ENCODE measurements at places on chromosomes 4 and X. TPM values are rescaled to one million over a fixed set of nuclear protein-coding genes. Genes with fewer than 3 reads are reported as not detected.

- H3K4me3 ChIP-seq, result peak overlapping the region; percentile 80
- peaks cover 2% of the 10 kb centered on the region for H3K4me1 ChIP-seq
- H3K36me3 ChIP-seq, result peaks cover 2% of the 10 kb centered on the region
- peak overlapping the region; percentile 92 for H3K27ac ChIP-seq
- no peak for DNase-seq
These were observed 1.1 kb downstream of the GTPBP6 start for GRCh38 chrX:317424-318067.

Gene TEX13D
- not detected for total RNA-seq

DNA sequence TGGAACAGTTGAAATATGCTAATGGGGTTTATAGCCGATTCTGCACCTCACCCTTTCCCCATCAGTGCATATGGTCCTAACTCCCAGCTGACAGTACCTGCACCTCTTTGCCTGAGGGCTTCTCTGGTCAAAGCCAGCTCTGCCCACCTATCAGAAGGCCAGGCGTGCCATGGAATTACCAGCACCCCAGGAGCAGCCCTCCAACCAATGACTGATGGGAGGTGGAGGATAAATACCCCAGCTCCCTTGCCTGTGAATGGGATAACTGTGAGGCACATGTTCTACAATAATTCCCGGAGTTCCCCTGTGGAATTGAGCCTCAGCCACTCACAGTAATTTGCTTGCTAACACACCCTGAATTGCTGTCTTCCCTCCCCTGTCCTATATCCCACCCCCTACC is 572.0 kb downstream of the BCOR start:
- DNase-seq, result no peak
- no peaks in the 10 kb centered on the region for H3K36me3 ChIP-seq
- no peak overlapping the region for H3K4me3 ChIP-seq
- H3K27me3 ChIP-seq, result peaks cover 16% of the 10 kb centered on the region
- H3K27ac ChIP-seq, result no peak overlapping the region
- H3K4me1 ChIP-seq, result no peaks in the 10 kb centered on the region

Gene TIMM8A
- total RNA-seq, result 13.8 TPM

Gene IL2
- total RNA-seq, result 19.1 TPM

Gene HPGD
- total RNA-seq, result 7.2 TPM

DNA sequence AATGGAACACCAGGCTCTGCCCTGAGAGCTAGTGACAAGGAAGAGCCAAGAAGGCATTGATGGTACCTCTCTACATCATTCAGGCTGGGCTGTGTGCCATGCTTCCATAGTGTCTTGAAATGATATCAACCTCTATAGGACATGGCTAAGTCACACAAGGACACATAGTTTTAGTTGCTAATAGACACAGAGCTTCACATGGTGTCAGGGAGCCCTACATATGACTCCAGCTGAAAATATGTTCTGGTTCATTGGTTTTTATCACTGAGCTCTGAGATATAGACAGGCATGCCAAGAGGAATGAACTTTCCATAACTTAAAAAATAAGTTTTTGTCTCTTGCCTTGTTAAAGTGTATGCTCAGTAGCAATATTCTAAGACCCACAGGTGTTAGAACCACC is 72.1 kb upstream of the PRKG2 start:
- H3K4me1 ChIP-seq, result no peaks in the 10 kb centered on the region
- no peak overlapping the region for H3K4me3 ChIP-seq
- DNase-seq, result no peak
- no peak overlapping the region for H3K27ac ChIP-seq
- H3K36me3 ChIP-seq, result no peaks in the 10 kb centered on the region
- H3K27me3 ChIP-seq, result no peaks in the 10 kb centered on the region

- no peak overlapping the region for H3K27ac ChIP-seq
- H3K36me3 ChIP-seq, result peaks cover 7% of the 10 kb centered on the region
- no peaks in the 10 kb centered on the region for H3K27me3 ChIP-seq
- H3K4me1 ChIP-seq, result no peaks in the 10 kb centered on the region
These were observed 14.9 kb downstream of the DHRSX start for GRCh38 chrX:2485789-2486345.

GRCh38 chrX:153927672-153927921 is 1.5 kb upstream of the ARHGAP4 start:
- no peak for DNase-seq
- no peaks in the 10 kb centered on the region for H3K27me3 ChIP-seq
- peak overlapping the region; percentile 73 for H3K27ac ChIP-seq
- H3K4me3 ChIP-seq, result peak overlapping the region; percentile 97

DNA sequence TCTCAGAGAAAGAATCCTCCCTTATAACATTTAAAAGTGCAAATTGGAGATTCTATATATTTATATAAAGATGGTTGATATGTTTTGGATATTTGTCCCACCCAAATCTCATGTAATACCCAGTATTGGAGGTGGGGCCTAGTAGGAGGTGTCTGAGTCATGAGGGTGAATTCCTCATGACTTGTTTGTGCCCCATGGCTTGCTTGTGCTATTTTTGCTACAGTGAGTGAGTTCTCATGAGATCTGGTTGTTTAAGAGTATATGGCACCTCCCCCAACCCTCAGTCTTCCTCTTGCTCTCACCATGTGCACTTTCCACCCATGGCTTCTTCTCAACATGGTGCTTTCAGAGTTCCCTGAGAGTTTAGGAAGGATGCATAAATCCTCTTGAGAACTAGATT is 9.5 kb upstream of the ANKRD50 start:
- H3K36me3 ChIP-seq, result no peaks in the 10 kb centered on the region
- H3K4me3 ChIP-seq, result no peak overlapping the region
- H3K27ac ChIP-seq, result no peak overlapping the region
- no peaks in the 10 kb centered on the region for H3K4me1 ChIP-seq
- H3K27me3 ChIP-seq, result no peaks in the 10 kb centered on the region

DNA sequence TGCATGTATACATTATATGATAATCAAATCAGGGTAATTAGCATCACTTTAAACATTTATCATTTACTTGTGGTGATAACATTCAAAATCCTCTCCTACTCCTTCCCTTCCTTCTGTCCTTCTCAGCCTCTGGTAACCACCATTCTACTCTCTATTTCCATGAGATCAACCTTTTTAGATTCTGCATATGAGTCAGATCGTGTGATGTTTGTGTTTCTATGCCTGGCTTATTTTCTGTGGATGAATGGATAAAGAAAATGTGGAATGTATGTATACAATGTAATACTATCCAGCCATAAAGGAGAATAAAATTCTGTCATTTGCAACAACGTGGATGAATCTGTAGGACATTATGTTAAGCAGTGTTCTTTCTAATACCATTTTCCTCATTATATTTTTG is 123.9 kb downstream of the NAA11 start:
- H3K4me1 ChIP-seq, result no peaks in the 10 kb centered on the region
- DNase-seq, result no peak
- no peak overlapping the region for H3K27ac ChIP-seq
- no peaks in the 10 kb centered on the region for H3K27me3 ChIP-seq

Gene CT45A1
- not detected for total RNA-seq

GRCh38 chr4:36841583-36842326 is 402.8 kb upstream of the NWD2 start:
- no peak for DNase-seq
- H3K27me3 ChIP-seq, result no peaks in the 10 kb centered on the region
- no peaks in the 10 kb centered on the region for H3K4me1 ChIP-seq
- H3K36me3 ChIP-seq, result no peaks in the 10 kb centered on the region
- no peak overlapping the region for H3K4me3 ChIP-seq
- H3K27ac ChIP-seq, result no peak overlapping the region

GRCh38 chrX:105136786-105137185 is 83.7 kb downstream of the TEX13A start:
- H3K27ac ChIP-seq, result no peak overlapping the region
- H3K27me3 ChIP-seq, result peaks cover 14% of the 10 kb centered on the region
- H3K4me3 ChIP-seq, result no peak overlapping the region
- no peaks in the 10 kb centered on the region for H3K36me3 ChIP-seq
- no peaks in the 10 kb centered on the region for H3K4me1 ChIP-seq

- no peak for DNase-seq
- no peaks in the 10 kb centered on the region for H3K36me3 ChIP-seq
- no peak overlapping the region for H3K4me3 ChIP-seq
These were observed 5.2 kb upstream of the GK2 start for GRCh38 chr4:79413032-79413885.

Gene GPRIN3
- 19.9 TPM for total RNA-seq

GRCh38 chr4:138953961-138954371 is 61.6 kb upstream of the NOCT start:
- no peak overlapping the region for H3K4me3 ChIP-seq
- no peak overlapping the region for H3K27ac ChIP-seq
- DNase-seq, result no peak
- no peaks in the 10 kb centered on the region for H3K36me3 ChIP-seq
- H3K27me3 ChIP-seq, result peaks cover 5% of the 10 kb centered on the region

Gene GSX2
- total RNA-seq, result not detected

DNA sequence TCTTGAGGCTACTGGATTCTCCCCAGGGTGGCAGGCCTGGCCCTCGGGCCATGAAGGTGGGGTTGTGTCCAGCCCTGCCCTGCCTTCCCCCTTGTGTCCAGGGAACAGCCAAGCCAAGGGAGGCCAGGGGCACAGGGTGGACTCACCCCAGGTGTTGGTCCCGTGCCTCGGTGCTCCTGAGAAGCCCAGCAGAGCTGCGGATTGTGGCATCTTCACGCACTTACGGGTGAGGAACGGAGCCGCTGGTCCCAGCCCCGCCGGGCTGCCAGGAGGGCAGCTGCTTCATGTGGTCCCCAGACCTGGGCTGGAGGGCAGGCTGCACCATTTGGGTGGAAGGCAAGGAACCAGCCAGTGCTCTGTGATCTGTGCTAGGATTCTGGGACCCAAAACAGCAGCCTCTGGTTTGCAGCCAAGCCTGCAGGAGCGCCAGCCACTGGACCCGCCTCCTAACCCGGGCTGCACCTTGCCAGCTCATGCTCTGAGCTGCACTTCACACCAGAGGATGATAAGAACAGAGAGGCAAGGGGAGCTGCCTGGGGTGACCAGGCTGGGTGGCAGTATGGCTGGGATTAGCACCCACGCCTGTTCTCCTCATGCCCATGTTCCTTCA is 36.1 kb upstream of the HMX1 start:
- no peaks in the 10 kb centered on the region for H3K27me3 ChIP-seq
- no peak overlapping the region for H3K27ac ChIP-seq
- no peaks in the 10 kb centered on the region for H3K4me1 ChIP-seq
- no peak for DNase-seq
- no peaks in the 10 kb centered on the region for H3K36me3 ChIP-seq

DNA sequence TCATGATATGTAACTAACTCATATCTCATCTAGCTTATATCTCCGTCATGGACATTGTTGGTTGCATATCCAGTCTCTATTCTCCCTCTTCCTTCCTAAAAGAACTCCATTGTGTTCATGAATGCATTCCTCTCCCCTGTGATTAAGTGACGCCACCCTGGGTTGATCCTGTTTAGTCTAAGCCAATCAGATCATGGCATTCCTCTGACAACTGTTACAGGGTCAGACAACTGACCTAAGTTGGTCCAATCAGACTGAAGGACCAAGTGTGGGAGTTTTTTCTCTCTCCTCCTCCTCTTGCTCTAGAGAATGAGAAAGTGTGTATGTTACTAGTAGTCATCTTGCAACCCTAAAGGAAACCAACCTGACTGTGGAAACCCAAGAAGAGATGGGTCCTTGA is 3.6 kb downstream of the APOO start:
- H3K4me1 ChIP-seq, result peaks cover 18% of the 10 kb centered on the region
- no peaks in the 10 kb centered on the region for H3K36me3 ChIP-seq
- no peak for DNase-seq
- H3K27ac ChIP-seq, result no peak overlapping the region
- no peak overlapping the region for H3K4me3 ChIP-seq
- peaks cover 6% of the 10 kb centered on the region for H3K27me3 ChIP-seq

- H3K27me3 ChIP-seq, result peaks cover 20% of the 10 kb centered on the region
- H3K4me1 ChIP-seq, result no peaks in the 10 kb centered on the region
- DNase-seq, result no peak
- H3K27ac ChIP-seq, result no peak overlapping the region
- no peaks in the 10 kb centered on the region for H3K36me3 ChIP-seq
- H3K4me3 ChIP-seq, result no peak overlapping the region
These were observed 98.7 kb upstream of the KLHL13 start for GRCh38 chrX:118215346-118215745.

GRCh38 chr4:166017804-166018203 is 144.8 kb downstream of the TLL1 start:
- no peak overlapping the region for H3K27ac ChIP-seq
- DNase-seq, result no peak
- no peaks in the 10 kb centered on the region for H3K27me3 ChIP-seq
- no peaks in the 10 kb centered on the region for H3K36me3 ChIP-seq

- no peaks in the 10 kb centered on the region for H3K36me3 ChIP-seq
- H3K27ac ChIP-seq, result no peak overlapping the region
- no peak for DNase-seq
These were observed 12.9 kb downstream of the SHROOM4 start for GRCh38 chrX:50801135-50801534.

Gene HTN3
- not detected for total RNA-seq

GRCh38 chr4:2011583-2011982 is 2.8 kb upstream of the NELFA start:
- DNase-seq, result no peak
- H3K27me3 ChIP-seq, result no peaks in the 10 kb centered on the region
- no peak overlapping the region for H3K27ac ChIP-seq
- H3K4me1 ChIP-seq, result peaks cover 25% of the 10 kb centered on the region
- H3K36me3 ChIP-seq, result peaks cover 4% of the 10 kb centered on the region
- H3K4me3 ChIP-seq, result no peak overlapping the region

- H3K4me3 ChIP-seq, result no peak overlapping the region
- no peaks in the 10 kb centered on the region for H3K36me3 ChIP-seq
- H3K4me1 ChIP-seq, result peaks cover 5% of the 10 kb centered on the region
- no peaks in the 10 kb centered on the region for H3K27me3 ChIP-seq
- no peak for DNase-seq
These were observed 219.7 kb upstream of the TENM3 start for GRCh38 chr4:182023469-182023868.

- no peak for DNase-seq
- H3K27ac ChIP-seq, result no peak overlapping the region
- no peak overlapping the region for H3K4me3 ChIP-seq
- peaks cover 80% of the 10 kb centered on the region for H3K4me1 ChIP-seq
- no peaks in the 10 kb centered on the region for H3K27me3 ChIP-seq
These were observed 120.5 kb downstream of the CAMK2D start for GRCh38 chr4:113641025-113641431.

DNA sequence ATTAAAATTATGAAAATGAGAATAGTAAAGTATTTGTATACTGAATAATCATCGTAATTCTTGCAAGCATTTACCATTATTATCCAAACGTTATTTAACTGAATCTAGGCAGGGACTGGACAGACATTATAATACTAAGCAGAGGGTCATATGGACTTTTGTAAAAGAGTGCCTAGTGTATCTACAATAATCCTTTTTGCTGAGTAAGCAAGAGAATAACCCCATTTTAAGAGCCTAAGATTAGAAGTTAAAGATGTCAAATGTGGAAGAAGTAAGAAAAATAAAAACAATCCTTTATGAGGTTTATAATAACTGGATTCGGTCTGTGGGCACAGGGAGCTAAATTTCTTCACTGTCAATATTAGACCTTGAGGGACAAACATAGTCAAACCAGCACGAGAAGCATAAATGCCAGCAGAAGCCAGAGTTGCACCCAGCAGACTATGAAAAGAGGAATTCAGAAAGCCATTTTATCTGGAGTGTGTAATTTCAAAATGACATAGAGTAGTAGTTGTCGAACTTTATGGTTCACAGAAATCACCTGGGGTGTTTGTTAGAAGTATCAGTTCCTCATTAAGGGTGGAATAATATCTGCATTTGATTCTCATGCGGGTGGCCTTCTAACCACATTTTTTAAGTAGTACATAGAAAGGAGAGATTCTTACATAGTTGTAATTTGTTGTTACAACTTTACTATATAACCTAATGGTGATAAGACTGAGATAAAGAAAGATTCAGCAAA is 39.7 kb upstream of the DCLK2 start:
- DNase-seq, result no peak
- no peaks in the 10 kb centered on the region for H3K4me1 ChIP-seq
- no peaks in the 10 kb centered on the region for H3K36me3 ChIP-seq

Gene GLUD2
- 0.26 TPM for total RNA-seq

GRCh38 chr4:113094802-113095201 is 45.3 kb downstream of the ANK2 start:
- H3K36me3 ChIP-seq, result no peaks in the 10 kb centered on the region
- no peak overlapping the region for H3K4me3 ChIP-seq
- no peak for DNase-seq
- H3K27ac ChIP-seq, result no peak overlapping the region
- H3K4me1 ChIP-seq, result no peaks in the 10 kb centered on the region

Data from activated T-cell treated with anti-CD3 and anti-CD28 coated beads, Interleukin-2, amount 50 U/mL, for 72 hours (primary cell).